Femur (tissue), 1 donor: ENCODE measurements at places on chromosomes 5 and 9.

GRCh38 chr9:128972956-128973355 lies 25.5 kb downstream of the NUP188 start:
- DNase-seq, result no peak

GRCh38 chr5:34657274-34657921 lies 1.3 kb downstream of the RAI14 start:
- DNase-seq, result peak; percentile 51

GRCh38 chr5:75235711-75236110 lies 967 bp downstream of the ANKRD31 start:
- DNase-seq, result no peak

DNA sequence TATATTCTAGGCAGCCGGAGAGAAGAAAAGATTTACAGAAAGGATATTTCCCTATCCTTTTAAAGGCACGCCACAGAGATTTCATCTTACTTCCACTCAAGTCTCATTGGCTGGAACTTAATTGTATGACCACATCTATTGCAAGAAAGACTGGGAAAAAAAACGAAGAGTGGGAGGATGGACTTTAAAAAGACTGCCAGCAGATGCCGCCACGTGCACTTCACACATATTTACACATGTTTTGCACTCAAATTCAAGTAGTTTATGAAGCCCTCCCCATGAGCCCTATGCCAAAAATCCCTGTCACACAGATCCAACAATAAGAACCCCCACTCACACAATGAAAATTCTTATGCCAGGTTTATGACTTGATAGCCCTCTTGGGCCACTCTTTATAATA lies 138.5 kb upstream of the TYRP1 start:
- no peak for DNase-seq

DNA sequence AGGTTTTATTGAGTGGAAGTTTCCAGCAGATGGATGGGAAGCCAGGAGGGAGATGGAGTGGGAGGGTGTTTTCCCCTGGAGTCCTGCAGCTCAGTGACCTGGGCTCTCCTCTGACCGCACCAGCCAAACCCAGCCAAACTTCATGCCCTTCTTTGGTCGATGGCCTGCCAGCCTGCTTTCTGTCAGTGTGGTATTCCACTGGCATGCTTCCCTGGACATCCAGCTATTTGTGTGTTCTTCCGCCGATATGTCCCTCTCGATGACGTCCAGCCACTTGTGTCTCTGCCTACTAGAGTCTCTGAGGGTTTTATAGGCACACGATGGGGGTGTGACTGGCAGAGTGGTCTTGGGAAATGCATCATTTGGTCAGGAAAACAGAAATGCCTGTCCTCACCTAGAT lies 33.8 kb downstream of the GPBP1 start:
- no peak for DNase-seq

DNA sequence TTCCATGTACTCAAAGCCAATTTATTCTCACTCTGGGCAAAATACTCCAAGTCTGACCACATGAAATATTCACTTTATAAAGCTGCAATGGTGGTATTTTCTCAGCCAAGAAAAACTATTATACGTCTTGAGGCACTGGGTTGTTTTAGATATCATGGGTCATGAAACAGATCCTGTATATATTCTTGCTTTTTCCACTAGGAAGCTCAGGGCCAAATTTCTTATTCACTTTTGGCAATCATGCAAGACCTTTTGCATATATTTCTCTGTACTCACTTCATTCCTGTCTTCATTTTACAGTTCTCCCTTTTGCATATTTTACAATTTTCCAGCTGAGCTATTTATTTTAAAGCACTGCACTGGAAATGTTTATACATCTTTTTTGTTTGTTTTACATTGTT lies 49.8 kb downstream of the GABBR2 start:
- DNase-seq, result no peak

DNA sequence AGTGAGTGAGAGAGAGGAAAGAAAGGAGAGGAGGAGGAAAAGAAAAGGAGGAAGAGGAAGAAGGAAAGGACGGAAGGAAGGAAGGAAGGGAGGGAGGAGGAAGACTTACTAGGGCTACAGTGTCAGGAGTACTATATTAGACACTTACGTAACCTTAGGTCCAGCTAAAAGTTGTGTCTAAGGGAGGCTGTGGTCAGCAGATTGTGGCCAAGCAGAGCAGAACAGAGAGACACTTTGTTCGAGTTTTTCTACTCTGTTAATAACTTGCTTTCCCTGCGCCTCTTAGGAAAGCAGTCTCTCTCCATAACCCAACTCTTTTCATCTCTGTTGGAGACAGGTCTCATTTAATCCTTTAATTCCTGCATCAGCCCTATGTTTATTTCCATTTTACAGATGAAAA lies 138.9 kb downstream of the KCNN2 start:
- no peak for DNase-seq

DNA sequence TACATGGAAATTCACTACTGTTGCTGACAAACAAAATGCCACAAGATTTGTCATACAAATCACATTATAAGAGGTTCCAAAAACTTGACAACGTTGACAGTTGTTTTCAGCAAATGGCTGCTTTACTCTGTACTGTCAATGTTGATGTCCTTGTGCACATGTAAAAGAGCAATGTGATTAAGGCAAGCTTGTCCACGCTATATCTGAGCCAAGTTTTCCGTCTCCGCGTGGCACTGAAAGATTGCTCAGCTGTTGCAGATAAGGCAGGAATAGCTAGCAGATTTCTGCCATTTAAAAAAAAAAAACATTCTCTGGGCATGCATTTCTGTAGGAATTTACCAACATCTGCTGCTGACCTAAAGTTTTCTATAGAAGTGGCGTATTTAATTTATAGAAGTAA lies 46.4 kb upstream of the MEF2C start:
- DNase-seq, result no peak

DNA sequence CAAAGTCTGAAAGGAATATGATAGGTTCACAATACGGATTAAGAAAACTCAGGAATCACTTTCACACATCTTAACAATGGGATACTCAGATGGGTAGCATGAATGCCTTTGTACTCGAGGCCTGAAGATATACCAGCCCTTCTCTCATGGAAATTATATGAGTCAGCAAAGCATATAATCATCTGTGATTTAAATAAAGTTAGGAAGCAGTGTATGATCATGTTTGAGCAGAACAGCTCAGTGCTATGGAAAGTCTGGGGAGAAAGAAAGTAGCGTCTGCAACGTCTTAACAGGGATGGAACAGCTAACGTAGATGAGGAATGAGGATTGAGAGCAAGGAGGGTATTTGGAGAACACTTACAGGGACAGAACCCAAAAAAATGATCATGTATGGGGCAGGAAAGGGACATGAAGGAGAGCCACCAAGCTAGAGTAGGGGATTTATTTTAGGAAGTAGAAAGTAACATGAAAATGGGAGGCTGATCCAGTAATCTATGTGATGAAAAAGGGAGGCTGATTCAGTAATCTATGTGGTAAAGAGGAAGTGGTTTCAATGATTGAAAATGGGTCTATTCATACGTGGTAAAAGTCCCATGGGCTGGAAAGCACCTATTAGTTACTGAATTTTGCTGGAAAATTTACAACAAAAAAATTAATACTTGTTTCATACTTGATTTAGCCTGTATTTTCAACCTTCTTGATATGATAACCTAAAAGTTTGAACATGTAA lies 85.9 kb downstream of the GNA14 start:
- DNase-seq, result no peak

- DNase-seq, result peak; percentile 84
Measured at GRCh38 chr5:98774192-98775033, 950 bp downstream of the RGMB start.

DNA sequence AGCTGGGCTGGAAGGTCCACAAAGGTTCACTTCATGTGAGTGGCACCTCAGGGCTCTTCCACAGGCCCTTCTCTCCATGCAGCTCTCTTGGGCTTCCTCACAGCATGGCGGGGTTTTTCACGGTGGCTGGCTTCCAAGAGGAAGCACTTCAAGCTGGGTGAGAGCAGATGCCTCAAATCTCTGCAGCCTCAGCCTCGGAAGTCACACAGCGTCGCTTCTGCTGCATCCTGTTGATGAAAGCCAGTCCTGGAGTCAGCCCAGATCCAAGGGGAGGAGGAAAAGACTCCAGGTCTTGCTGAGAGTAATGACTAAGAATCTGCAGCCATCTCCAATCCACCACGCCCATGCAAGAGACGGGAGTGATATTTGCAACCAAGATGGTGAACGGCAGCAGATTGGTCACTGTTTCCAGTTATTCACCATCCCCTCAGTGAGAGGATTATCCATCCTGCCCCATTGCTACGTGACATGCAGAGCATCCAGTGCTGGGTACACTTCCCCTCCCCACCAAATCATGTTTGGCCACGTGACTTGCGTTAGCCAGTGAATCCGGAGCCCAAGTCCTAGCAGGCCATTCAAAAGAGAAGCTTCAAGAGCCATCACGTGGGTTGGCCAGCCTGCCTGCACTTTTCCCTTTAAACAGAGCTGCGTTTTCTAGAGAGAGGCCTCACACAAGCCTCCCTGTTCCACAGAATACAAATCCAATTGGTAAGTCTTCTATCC lies 173.9 kb downstream of the C9orf50 start:
- no peak for DNase-seq

DNA sequence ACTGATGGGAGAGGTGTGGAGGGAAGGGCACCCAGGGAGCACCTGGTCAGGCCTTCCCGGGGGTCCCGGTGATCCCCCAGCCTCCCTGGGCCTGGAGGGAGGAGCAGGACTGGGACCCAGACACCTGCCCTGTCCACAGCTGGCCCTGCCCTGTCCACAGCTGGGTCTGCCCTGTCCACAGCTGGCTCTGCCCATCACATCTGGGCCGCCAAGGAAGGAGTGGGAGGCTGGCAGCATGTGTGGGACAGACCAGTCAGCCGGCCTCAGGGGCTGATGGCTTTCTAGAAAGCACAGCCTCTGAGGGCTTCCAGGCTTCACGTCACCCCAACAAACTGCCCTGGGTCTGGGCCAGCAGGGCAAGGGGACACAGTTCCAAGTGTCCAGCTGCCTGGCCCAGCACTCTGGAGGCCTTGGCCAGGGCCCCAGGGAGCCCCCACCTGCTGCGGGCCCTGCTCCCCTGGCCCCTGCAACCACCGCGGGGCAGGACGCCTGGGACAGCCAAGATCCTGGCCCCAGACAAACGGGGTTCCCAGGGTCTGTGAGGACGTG lies 12.2 kb downstream of the DNLZ start:
- DNase-seq, result no peak

DNA sequence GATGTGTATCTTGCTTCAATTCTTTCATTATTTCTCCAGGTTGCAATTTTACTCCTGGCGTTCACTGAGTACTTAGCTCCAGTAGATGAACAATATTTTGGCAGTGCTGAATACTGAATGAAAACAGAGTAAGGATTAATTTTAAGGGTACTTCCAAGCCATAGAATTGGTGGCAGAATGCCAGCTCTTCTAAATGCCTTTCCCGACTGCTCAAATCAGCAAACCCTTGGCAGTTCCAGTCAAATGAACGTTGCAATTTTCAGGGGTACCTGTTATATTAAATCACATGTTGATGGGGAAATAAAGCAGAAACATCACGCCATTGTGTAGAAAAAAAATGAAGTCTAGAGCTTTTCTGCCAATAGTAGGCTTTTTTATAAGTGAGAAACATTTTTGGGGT lies 282.4 kb upstream of the RPS23 start:
- DNase-seq, result peak; percentile 49

DNA sequence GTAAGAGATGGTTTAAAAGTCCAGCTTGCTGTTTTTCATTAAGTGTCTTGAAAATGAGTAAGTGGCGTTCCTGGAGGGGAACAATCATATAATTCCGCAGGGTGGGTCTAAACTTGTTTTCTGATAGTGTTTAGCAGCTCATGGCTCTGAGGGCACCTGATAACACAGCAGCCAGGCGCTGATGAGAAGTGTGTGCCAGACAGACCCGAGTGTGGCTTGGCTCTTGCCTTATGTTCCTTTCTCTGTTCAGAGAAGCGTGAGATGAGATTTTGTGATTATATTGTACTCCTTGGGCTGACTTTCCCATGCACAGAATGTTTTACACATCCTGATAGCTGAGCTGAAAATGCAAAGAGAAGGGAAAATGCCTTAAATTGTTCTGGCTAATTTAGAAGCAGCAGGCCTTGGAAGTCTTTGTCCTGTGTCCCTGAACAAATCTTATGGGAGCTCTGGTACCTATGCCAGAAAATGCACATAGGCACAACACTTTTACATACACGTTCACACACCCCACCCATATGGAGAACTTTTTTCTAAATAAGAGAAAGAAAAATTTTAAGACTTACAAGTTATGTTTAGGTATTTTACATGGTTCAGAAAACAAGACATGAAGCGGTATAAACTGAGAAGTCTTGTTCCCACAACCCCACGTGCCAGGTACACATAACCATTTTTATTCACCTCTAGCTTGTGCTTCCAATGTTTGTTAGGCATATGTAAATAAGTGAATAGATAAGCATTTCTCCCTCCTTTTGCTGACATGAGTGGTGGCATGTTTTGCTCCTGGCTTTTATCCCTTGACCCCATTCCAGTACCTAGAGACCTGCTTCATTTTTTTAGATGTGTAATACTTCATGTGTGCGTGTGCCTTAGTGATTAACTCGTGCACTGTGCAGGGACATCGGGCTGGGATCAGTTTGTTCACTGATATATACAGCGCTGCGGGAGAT lies 152.2 kb upstream of the OTULINL start:
- DNase-seq, result peak; percentile 30

GRCh38 chr5:179060116-179061008 lies at the start of gene ZNF354C:
Gene ZNF354C, plus strand, starts transcription at chr5:179060373. Its CDS starts 1,696 bp downstream, at chr5:179062069.
- peak; percentile 95 for DNase-seq

DNA sequence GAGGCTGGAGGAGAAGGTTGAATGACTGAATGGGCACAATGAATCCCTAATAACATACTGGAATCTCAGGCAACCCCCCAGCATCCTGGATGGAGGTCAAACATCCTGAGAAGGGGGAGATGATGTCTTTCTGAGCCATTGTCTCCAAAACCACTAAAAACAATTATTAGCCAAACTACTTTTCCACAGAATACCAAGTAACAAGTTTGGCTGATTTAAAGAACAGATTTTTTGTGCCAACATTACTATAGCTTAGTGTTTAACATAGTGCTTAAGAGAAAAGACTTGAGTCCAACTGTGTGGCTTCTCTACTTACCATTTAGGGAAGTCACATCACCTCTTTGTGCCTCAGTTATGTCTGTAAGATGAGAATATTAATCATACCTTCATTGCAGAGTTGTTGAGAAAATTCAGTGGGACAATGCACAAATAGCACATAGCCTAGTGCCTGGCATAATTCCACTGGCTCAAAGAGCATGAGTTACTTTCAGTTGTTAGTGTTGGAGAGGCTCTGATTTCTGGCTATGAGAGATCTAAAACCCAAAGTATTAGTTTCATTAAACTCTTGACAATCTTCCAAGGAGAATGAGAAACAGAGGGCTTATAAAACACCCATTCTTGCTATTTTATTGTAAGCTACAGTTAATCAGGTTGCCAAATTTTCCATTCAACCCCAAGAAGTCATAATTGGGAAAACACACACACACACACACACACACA lies 111.3 kb upstream of the NR3C1 start:
- DNase-seq, result no peak

DNA sequence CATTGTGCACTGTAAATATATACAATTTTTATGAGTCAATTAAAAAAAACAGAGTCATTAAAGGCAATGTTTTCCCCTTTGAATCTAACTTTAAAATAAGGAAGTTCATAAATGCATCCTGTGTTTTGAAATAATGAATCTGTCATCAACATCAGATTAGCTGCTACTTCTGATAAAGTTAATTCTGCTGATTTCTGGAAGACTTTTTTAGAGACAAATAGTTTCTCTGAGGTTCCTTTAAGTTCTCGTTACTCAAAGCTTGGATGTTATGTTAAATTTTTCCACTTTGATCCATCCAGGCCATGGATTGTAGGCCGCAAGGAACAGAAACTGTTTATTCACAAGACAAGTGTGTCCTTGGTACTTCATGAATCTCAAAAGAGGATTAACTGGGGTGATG lies 115.5 kb downstream of the CARTPT start:
- no peak for DNase-seq

- no peak for DNase-seq
Measured at GRCh38 chr9:27005491-27005890, at the start of gene LRRC19. Gene LRRC19, minus strand, starts transcription at chr9:27005672. Its CDS starts 5,978 bp downstream, at chr9:26999694.

- no peak for DNase-seq
Measured at GRCh38 chr5:159405611-159406031, 75.3 kb upstream of the IL12B start.
